ENCODE measurements at places on chromosomes 11 and 22.

DNA sequence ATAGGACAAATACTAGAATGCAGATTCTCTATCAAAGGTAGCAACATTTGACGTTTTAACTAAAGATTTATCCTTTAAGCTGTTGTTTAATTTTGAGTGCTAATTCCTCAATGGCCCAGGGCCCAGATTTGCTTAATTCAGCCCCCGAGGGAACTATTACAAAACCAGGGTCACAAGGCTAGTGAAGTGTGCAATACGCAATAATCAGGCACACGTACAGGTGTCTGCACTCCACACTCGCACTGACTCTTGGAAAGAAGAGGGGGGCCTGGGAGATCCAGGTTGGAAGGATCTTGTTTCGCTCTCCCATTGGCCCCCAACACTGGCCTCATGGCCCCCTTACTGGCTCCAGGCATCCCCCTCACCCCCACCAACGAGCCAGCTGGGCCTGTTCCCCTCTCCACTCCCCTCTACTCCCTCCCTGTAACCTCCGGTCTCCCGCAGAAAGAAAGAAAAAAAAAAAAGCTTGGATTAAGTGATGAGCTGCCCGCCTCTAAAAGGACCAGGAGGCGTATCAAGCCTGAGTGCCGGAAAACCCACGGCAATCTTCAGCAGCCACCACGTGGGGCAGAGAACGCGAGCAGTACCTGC lies 2.2 kb upstream of the KIRREL3 start:
- no peak for DNase-seq

- DNase-seq = peak; percentile 56
Observed at GRCh38 chr22:37639070-37639760, at the start of gene SH3BP1. Gene SH3BP1, plus strand, starts transcription at chr22:37639669. Its CDS starts 119 bp downstream, at chr22:37639788.

DNA sequence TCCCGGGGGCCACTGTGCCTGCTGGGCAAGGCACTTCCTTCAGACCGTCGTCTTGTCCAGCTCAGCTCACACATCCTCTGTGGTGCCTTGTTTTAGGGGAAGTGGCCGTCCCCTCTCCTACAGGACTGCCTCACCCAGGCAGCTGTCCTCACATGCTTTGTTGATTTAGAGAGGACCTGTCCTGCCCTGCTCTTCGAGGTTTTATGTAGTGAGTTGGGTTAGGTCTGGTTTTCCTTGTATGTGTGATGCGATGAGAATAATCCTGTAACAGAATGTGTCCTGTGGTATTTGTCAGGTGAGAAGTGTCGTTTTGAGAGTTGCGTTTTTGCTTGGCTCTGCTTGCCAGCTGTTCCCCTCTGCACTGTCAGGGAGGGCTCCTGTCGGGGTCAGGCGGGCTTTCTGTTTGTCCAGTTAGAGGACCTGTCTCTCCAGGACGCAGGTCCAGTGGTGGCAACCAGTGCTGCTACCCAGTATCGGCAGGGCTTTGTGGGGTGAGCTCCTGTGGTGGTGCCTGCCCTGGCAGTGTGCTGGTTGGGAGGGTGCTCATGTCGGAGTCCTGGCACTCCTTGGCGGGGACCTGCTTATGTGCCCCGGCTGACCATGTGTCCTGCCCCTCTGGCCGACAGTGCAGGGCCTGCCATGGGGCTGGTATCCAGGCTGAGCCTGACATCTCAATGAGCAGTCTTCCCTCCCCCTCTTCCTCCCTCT lies 41.3 kb downstream of the MUC6 start:
- no peak for DNase-seq

DNA sequence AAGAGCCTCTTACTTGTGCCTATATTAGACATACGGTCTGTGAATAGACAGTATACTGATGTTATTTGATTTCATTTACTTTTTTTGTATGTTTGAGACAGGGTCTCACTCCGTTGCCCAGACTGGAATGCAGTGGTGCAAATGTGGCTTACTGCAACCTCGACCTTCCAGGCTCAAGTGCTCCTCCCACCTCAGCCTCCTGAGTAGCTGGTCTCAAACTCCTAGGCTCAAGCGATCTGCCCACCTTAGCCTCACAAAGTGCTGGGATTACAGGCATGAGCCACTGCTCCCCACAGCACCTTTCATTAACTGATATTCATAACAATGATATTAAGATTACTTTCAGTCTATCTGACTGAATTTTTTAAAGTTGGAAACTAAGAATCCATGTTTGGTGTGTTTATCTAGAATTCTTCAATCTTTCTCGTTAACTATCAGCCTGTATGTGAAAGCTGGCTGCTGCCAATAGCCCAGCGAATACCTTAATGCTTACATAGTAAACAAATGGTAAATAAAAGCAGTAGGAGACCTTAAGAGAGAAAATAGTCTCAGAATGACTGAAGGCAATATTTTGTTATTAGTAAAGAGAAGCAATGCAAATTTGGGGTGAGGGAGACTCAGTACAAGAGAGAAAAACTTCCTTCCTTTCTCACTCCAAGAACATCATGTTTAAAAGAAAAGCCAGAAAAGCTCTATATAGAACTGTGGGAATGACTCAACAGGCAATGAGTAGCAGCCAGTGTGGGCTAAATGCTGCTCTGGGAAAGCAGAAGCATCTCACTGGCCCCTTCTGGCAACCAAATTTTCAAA lies 101.9 kb downstream of the MRTFA start:
- no peak for DNase-seq

All from progenitor cell of endocrine pancreas (in vitro differentiated cells).